ENCODE measurements at places on chromosomes 1 and 21. TPM values are rescaled to one million over a fixed set of nuclear protein-coding genes. Genes with fewer than 3 reads are reported as not detected.
A peak's percentile ranks its signal among the peaks of the same experiment; 100 is the strongest.

- no peak for DNase-seq
Measured at GRCh38 chr1:201500670-201501120, 6.2 kb downstream of the CSRP1 start.

GRCh38 chr21:46455575-46456385 is 2.9 kb upstream of the DIP2A start:
- no peak for DNase-seq

DNA sequence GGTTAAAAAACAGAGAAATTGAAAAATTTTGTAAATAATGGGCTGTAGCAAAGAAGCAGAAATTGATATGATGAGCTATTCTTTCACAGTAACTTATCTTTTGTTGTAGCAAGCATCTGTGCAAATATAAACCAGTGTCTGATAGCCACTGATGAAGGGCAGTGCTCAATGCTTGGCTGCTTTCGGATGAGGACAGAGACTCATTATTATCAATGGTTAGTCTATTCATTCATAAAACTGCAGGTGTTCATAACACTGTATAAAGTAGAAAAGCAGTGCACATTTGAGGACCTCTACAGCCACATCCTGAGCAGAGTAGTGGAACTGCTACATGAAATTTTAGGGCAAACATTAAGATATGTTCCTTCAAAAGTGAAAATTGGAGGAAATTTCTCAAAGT is 107.2 kb downstream of the FAF1 start:
- no peak for DNase-seq

The SYNC gene
- 1.3 TPM for polyA plus RNA-seq

DNA sequence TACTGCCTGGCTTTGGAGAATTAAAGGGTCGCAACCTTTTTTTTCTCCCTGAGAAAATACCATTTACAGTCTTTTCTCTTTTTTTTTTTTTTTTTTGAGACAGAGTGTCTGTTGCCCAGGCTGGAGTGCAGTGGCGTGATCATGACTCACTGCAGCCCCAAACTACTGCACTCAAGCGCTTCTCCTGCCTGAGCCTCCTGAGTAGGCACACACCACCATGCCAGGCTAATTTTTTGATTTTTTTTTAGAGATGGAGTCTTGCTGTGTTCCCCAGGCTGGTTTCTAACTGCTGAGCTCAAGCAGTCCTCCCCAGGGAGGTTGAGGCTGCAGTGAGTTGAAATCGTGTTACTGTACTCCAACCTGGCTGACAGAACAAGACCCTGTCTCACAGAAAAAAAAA is 24.6 kb downstream of the UBE4B start:
- DNase-seq = no peak

DNA sequence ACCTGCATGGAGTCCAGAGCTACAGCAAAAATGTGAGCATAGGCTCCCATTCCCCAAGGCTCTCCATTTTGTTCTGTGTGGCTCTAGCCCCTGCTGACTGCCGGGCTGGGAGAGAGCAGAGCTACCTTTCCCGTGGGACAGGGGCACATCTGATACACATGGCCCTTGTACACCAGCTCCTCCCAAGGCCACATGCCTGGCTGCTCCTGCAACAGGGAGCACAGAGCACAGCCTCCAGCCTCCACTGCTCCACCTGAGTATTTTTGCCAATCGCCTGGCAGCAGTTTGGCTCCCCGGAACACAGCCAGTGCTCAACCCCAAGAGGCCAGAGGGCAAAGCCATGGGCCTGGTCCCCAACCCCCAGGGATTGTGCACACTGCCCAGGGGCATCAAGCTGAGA is 146.5 kb downstream of the CHD1L start:
- no peak for DNase-seq

DNA sequence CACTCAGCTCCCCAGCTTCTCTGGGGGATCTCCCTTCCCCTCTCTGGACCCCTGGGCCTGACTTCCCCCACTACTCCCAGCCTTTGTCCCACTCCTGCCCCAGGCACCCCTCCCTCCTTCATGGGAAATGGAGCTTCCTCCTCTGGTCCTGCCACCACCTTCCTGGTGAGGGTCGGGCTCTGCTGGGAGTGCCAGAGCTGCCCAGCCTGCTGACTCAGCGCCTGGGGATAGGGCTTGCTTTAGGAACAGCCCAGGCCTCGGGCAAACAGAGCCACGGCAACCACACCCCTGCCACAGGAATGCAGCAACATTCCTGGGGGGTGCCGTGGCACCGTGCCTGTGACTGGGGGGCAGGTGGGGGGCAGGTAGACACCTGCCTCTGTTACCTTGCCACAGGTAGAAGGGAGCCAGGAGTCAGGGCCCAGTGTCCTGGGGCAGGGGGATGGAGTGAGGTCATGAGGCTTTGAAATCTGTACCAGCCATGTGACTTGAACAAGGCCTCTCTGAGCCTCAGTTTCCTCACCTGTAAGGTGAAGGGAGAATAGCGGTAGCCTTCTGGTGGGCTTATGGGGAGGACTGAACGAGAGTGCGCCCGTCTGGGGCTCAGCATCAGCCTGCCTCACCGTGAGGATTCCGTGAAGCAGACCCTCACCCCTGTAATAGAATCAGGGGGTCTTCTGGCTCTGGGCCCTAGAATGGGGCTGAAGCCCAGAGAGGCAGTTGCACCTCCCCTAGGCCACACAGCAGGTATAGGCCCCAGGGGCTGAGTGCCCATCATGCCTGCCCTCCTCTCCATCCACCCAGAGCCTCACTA is 17.8 kb upstream of the EPHA2 start:
- no peak for DNase-seq

DNA sequence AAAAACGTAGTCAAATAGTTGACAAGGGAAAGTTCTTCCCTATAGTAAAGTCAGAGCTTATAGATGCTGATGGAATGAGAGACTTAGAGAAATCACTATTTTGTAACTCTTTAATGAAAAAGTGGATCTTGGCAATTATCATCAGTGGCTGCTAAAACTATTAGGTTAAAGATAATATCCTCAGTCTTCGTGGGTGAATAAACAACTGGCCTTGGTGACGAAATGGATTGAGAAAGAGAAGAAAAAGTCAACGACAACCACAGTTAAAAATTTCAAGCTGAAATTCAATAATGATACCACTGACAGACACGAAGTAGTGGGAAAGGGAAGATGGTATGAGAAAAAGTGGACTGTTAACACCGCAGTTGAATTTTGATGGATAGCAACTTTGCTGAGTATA is 90.0 kb upstream of the GNG4 start:
- no peak for DNase-seq

- DNase-seq = no peak
Measured at GRCh38 chr1:45443580-45444446, 47.1 kb downstream of the TESK2 start.

- DNase-seq = no peak
Measured at GRCh38 chr1:161260376-161261260, 2.1 kb downstream of the PCP4L1 start.

GRCh38 chr1:156060937-156061636 is at the start of gene RAB25:
Gene RAB25, plus strand, starts transcription at chr1:156061160. Its CDS starts 241 bp downstream, at chr1:156061401.
- no peak for DNase-seq

DNA sequence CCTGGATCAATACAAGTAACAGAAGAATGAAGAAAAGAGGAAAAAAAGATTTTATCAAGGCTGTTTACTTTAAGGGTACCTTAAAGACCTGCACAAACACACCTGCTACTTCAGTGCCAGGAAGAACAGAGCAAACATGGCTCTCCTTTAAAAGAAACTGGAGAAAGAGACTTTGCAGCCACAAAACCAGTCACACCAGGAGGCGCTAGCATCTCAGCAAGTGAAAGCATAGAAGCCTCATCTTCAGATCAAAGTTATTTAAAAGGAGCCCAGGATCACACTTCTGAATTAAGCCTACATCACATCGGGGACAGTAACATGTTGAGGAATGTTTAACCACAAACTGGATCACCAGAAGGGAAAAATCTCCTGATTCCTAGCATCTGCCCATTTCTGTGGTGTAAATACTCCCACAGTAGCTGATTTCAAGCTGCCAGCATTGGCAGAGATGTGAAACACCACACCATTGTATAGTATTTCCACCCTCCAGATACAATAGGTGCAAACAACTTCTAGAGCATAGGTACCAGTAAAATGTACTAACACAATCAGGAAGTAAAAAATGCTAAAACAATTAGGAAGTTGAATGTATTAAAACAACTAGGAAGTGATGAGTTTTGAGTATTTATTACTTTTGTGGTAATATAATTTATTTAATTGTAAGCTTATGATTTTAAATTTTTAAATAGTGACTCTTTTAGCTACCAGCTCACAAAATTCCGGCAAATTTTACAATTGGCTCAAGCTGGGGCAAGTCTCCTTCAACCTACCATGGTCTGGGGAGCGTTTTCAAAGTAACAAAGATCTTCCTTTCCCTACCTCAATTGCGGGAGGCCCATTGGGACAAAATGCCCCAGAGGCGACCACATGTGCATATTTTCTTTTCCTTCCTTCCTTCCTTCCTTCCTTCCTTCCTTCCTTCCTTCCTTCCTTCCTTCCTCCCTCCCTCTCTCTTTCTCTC is 105.3 kb upstream of the CLDN14 start:
- DNase-seq = no peak

DNA sequence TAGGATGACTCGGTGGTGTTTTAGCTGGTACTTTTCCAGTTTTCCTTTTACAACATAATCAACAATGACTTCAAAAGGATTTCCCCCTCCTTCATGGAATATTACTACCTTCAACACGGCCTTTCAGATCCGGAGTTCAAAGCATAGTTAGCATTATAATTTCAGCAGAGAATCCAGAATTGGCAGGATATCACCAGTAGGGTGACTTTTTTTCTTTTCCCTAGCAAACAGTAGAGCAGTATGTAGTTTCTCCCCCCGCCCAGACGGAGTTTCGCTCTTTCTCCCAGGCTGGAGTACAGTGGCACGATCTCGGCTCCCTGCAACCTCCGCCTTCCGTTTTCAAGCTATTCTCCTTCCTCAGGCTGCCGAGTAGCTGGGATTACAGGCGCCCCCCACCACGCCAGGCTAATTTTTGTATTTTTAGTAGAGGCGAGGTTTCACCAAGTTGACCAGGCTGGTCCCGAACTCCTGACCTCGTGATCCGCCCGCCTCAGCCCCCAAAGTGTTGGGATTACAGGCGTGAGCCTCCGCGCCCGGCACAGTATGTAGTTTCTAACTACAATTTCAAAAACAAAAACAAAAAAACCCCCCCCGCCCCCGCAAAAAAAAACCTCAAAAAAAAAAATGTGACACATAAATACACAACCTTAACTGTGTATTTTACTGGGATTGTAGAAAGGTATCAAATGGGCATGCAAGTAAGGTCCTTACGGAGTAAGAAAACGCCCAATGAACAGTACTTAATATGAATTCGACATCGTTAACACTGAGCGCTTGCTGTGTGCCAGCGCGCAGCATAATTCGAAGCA is 1.5 kb upstream of the COX20 start:
- DNase-seq = peak; percentile 47

DNA sequence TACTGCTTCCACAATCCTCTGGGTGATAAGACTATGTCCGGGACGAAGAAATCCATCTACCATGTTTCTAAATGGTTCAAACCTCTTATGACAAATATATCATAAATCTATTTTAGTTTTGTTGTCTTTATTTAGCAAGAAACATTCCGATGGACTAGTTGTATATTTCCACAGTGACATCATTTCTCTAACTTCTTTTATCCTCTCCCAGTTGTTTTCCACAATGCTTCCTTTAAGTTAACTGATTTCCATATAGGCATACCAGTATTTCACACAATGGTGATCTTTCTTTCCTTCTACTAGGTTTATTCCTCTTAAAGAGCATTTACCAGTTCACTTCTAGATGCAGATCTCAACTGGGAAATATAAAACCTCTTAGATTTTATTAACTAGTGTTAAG is 44.8 kb downstream of the USP1 start:
- no peak for DNase-seq

DNA sequence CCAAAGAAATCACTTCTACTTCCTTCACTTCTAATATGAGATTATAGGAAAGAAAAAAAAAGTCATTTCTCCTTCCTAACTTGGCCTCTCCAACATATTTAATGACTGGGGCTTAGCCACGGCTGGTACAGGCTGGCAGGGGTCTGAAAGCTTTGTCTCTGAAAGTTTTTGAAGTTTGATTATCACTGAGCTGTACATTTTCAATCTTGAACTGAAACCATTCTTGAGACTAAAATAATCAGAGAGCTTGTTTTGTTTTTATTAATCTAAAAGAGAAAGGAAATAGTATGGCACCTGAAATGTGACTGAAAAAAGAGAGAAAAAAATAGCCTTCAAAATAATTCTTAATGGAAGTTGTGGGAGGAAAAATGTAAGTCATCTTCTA is 3.8 kb upstream of the KRTAP19-8 start:
- no peak for DNase-seq

- no peak for DNase-seq
Measured at GRCh38 chr1:7430691-7431090, 340.4 kb upstream of the VAMP3 start.

The U2AF1 gene
- polyA plus RNA-seq = 52.2 TPM

GRCh38 chr1:40914927-40915569 is 52.9 kb upstream of the CITED4 start:
- no peak for DNase-seq

DNA sequence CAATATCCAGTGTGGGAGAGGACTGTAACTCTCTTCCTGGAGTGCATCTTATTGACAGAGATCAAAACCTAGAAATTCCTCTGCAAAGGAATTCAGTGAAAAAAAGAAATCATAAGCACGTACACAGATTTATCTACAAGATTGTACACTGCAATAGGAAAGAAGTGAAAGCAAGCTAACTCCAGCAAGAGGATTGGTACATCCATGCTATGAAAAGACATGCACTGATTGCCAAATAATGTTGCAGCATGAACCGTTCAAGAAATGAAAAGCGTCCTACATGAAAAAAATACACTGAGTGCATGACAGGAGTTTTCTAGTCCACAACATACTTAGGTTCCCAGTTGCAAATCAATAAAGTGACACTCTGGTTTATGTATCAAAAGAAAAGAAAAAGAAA is 1.9 kb upstream of the MGST3 start:
- DNase-seq = no peak

DNA sequence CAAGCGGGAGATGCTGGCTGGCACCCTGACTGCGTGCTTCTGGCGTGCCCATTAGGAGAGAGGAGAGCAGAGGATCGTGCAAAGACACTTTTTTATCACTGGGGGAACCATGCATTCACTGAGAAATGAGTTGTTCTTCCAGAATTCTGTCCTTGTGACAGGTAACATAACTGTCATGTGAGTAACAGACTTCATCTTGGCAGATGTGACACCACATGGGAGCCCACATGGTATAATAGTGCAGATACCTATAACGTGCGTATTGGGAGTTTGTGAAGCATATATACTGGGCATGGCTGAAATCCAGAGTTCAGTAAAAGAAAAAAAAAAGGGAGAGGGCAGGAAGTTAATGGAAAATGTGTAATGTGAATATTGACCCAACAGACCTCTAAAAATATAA is 159.6 kb upstream of the BACE2 start:
- no peak for DNase-seq

The LAD1 gene
- 38.1 TPM for polyA plus RNA-seq

GRCh38 chr1:160621633-160622413 is 25.0 kb downstream of the SLAMF1 start:
- no peak for DNase-seq
